Stimulated activated CD8-positive, alpha-beta memory T cell treated with anti-CD3 and anti-CD28 coated beads, Interleukin-4, amount 100 ng/mL, for 4 hours (primary cell): ENCODE measurements at places on chromosomes 11 and 22.
A peak's percentile ranks its signal among the peaks of the same experiment; 100 is the strongest.

DNA sequence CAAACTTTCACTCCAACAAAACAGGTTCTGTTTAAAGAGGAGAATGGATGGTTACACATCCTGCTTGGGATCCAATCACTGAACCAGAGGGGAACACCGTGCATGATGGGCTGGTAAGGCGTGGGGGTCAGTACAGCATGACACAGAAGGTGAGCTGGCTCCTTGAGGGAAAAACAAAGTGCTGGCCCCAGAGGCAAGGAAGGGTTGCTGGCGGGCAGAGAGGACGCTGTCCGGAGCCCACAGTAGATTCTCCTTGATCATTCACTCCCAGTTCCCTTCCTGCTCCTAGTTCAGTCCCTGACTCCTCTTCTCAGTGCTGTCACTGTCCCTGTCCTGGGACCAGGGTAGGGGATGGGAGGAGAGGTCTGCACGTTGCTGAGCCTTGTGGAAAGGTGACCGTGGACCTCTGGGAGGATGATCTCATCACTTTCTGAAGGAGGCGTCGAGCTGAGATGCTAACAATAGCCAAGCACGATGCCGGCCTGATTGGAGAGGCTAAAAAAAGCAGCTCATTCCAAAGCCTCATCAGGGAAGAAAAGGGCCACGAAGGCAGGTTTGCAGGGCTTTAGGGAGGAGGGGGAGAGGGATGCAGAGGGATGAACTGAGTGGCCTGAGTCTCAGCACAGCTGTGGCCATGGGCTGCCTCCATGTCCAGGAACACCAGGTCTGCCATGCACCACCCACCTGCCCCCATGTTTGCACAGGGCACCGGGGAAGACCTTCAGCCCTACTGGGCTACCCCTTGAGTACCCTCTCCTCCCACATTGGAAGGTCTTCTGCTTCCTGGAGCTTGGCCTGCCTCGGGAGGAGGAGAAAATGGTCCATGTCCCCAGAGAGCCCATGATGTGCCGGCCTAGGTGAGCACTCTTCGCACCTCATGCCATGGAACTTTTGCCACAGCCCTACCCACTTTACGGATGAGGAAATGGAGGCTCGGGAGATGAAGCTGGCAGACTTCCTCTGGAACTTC, 72.7 kb upstream of the RTL6 start:
- no peak for DNase-seq

DNA sequence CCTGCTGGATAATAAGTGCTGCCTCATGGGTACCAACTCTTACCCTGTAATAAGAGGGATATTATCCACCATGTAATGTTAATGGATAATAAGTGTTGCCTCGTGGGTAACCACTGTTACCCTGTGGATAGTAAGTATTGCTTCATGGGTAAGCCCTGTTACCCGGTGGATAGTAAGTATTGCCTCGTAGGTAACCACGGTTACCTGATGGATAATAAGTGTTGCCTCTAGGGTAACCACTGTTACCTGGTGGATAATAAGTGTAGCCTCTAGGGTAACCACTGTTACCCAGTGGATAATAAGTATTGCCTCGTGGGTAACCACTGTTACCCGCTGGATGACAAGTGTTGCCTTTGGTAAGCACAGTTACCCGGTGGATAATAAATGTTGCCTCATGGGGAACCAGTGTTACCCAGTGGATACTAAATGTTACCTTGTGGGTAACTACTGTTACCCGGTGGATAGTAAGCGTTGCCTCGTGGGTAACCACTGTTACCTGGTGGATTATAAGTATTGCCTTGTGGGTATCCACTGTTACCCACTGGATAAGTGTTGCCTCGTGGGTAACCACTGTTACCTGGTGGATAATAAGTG, 18.6 kb upstream of the NXPE4 start:
- no peak for DNase-seq

DNA sequence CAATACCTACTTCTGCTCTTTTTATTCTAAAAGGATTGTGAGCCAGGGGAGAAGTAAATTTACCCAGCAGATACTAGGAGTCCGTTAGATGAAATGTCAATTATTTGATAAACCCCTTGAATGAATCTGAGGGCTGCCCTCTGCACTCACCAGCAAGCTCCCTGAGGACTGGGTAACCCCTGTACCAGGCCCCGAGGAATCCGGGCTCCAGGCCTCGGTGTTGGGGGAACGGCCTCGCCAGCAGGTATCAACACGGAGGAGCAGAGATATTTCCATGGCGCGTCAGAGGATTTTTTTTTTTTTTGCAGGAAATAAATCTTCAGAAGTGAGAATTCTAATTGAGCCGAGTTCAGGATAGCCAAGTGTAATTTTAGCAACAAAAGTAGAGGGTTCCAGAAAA, 1408.8 kb downstream of the BRD1 start:
- DNase-seq, result no peak

GRCh38 chr11:69010361-69010891, 2.6 kb downstream of the MRGPRF start:
- DNase-seq, result no peak

DNA sequence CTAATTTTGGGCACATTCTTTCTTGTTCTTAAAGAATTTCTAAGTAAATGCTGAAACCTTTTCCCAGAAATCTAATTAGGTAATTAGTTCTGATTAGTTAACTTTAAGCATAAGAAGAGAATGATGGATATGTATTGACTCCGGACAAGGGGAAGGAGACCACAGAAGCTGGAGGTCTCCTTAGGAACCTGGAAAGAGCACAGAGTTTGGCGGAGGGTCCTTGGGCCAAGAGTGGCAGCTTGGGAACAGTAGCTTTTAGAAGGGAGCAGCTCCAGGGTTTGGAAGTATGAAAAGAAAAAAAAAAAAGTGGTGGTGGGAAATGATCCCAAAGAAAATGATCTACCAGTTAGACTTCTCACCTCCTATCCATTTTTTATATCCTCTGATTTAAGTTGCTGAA, 42.7 kb downstream of the FAT3 start:
- DNase-seq, result no peak

GRCh38 chr11:107675902-107676301, 36.0 kb downstream of the SLN start:
- no peak for DNase-seq

GRCh38 chr11:128502726-128503125, 84.6 kb downstream of the ETS1 start:
- no peak for DNase-seq

DNA sequence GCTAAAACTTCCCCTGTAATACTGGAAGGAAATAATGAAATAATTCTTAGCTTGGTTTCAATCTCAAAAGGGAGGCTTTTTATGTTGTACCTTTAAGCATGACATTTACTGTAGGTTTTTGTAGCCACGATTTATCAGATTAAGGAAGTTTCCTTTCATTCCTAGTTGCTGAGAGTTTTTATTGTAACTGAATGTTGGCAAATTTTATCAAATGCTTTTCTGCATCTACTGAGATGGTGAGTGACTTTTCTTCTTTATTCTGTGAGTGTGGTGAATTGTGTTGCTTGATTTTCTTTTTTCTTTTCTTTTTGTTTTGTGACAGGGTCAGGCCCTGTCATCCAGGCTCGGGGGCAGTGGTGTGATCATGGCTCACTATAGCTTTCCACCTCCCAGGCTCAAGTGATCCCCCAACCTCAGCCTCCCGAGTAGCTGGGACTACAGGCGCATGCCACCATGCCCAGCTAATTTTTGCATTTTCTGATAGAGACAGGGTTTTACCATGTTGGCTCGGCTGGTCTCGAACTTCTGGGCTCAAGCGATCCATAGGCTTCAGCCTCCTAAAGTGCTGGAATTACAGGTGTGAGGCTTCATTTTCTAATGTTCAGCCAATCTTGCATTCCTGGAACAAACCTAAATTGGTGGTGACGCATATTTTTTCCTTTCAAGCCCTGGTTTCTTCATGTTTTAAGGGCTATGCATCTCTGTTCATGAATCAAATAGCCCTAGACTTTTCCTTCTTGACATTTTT, 26.2 kb downstream of the SUSD2 start:
- no peak for DNase-seq

- DNase-seq, result no peak
These were observed 8.8 kb downstream of the SCUBE1 start for GRCh38 chr22:43334378-43334777.

DNA sequence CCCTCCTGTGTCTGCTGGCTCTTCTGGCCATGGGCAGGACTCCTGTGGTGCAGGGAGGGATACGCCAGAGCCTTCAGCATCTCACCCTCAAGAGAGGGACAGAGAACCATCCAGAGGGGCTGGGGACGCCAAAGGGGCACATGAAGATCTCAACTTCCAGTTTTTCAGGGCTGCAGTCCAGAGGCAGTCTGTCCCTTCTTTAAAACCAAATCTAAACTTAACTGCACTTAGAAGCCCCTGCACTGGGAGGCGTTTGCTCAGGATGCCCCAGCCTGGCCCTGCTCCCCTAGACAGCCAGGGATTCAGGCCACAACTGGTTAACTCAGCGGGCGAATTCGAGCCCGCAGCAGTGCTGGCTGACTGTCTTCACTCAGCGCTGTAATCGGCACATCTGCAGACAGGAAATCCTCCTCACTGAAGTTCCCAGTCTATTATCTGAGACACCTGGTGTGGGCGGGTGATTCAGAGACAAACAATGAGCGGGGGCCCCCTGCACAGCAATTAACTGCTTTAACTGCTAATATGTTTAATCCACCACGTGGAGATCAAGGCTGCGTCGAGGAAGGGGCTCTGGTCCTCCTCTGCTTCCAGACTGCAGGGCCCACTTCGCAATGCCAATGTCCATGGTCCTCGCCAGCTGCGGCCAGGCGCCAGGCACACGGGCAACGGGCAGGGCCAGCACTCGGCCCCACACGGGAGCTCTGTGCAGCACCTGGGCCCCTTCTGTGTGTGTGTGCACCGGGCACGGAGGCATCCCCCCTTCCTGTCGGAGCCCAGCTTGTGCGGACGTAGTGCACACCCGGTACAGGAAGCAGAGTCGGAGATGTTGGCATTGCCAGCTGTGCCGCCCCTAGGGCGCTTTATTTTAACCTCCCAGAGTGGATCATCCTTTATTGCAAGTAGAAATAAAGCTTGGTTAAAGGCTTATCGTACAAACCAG, 36.9 kb upstream of the GNB1L start:
- DNase-seq, result peak; percentile 69

DNA sequence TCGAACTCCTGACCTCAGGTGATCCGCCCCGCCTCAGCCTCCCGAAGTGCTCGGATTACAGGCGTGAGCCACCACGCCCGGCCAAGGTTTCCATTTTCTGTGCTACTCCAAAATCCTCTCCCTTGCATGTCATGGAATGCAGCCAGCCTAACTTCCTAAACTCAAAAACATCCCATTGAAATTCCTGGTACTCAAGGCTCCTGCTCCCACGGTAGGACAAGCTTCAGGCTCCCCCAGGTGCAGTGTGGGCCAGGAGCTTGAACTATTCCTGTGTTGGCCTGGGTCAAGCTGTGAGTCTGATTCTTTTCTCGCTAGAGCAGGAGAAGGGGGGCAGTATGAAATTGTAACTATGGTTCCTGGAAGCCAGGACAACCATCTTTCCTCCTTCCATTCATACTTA, 97.1 kb downstream of the RPL27A start:
- no peak for DNase-seq

DNA sequence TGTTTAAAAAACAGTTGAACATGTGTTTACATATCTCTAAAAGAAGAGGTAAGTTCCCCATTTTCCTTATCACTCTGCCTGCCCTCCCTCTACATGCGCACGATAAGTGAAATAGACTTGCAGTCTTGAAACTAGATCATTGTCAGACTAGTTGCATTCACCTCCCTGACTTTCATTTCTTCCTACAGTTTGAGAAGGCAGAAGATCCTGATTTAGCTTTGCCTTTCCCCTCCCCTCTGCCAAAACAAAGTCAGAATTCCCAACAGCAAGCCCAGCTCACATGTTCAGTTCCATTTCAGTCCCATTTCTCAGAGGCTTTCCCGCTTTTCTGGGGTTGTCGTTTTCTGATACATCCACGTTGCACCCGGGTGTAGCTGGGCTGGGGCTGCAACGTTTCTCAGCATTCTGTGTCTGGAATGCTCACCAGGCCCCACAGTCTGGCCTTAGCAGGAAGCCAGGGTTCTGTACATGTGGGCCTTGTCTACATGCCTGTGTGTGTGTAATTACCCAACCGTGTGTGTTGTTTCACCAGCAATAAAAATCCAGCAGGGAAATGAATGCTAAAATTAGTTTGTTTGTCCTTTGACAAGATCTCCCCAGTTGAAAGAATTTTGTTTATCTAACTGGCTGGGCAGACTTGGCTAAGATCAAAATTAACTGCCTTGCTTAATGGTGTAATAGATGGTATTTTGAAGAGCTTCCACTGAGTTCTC, 179.2 kb downstream of the DBX1 start:
- no peak for DNase-seq

DNA sequence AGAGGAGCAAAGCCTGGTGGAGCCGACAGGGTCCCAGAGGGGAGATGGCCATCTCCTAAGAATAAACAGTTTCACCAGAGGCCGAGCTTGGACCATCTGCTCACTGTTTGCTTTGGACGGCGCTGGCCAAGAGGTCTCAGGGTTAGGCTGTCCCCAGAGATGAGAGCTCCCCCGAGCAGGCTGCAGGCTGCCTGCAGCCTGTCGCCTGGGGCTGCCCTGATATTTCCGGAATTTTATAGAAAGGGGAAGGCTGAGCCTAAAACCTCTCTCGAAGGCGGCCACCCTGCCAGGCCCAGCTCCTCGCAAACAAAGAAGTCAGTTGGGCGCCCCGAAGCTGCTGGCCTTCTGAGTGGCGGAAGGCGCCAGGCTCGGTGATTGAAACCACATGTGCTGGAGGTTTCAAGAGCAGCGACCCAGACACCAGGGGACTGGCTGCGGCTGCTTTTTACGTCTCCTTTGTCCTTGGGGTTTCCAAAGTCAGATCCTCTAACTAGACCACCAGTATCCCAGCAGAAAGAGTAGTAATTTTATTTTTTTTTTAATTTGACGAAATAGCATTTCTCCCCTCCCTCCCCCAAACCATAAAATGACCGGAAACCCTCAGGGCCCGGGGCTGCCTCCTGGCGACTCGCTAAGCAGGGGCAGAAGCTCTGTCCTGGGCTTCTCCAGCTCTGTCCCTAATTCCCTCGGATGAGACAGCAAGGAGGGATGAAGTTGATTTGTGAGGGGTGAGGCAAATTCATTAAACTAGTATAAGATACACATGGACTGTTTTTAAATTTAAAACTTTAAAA, 57.4 kb downstream of the CLMP start:
- no peak for DNase-seq

DNA sequence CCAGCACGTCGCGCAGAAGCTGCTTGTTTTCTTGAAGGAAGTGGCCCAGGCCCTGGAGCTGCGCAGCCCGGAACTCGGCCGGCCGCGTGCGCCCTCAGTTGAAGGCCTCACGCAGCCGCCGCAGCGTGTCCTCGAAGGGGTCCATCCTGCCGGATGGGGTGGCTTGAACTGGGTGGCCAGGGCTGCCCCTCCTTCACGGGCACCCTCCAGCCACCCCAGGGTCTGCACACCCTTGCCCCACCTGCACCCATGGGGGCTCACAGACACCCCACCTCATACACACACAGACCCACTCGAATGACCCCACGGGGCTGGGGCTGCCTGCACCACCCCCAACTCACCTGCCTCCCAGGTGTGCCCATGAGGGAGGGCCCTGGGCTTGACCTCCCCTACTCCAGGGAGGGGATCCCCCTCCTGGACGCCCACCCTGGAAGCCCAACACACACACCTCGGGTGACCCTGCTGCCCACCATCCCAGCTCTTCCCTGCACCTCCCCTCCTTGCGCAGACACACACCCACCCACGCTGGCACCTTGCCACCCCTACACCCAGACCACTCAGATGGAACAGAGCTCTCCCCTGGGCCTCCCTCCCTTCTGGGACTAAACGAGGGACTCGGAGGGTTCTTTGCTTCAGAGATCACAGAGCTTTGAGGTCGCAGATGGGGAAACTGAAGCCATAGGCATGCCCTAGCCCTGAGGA, 6.8 kb downstream of the ALDH3B2 start:
- no peak for DNase-seq

- no peak for DNase-seq
These were observed 62.4 kb upstream of the CCDC179 start for GRCh38 chr11:22922672-22923071.
